Anterior cingulate cortex (tissue), 58 donors: ENCODE measurements at places on chromosomes 5 and 9.

DNA sequence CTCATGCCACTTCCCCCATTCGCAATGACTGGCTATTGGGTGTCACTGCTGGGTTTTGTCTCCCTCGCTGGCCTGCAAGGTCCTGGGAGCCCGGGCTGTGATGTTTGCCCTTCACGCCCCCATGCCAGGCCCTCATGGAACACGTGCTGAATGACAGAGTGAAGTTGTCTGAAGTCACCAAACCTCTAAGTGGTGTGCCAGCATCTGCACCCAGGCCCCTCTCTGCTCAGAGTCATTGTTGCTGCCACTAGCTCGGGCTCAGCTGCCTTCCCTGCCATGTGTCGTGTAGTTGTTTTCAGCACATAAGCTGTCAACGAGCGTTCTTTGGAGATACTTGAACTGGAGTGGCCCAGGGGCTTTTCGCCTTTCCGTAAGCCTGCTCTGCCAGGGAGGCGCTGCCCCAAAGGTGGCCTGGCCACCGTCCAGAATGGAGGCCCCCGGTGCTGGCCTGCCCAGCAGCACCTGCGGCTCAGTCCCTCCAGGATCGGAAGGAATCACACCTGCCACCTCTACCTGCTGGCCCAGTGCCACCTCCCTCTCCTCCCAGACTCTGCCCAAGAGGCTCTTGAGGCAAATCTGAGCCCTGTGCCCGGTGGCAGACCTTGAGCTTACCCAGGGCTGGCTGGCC is 250.1 kb downstream of the PBX3 start:
- no peak for DNase-seq

- no peak for DNase-seq
Observed at GRCh38 chr9:69822116-69822750, 1.6 kb downstream of the CFAP95 start.

- DNase-seq = no peak
Observed at GRCh38 chr5:175752826-175753535, 95.1 kb downstream of the HRH2 start.

GRCh38 chr9:126915281-126915816 is 767 bp downstream of the RALGPS1 start:
- no peak for DNase-seq

GRCh38 chr5:43661102-43661501 is 58.1 kb downstream of the NNT start:
- DNase-seq = no peak

GRCh38 chr5:99998319-99998718 is 536.9 kb upstream of the FAM174A start:
- DNase-seq = no peak

- no peak for DNase-seq
Observed at GRCh38 chr5:82522897-82523296, 244.7 kb upstream of the RPS23 start.

- DNase-seq = no peak
Observed at GRCh38 chr9:92727716-92728700, 36.6 kb downstream of the BICD2 start.

DNA sequence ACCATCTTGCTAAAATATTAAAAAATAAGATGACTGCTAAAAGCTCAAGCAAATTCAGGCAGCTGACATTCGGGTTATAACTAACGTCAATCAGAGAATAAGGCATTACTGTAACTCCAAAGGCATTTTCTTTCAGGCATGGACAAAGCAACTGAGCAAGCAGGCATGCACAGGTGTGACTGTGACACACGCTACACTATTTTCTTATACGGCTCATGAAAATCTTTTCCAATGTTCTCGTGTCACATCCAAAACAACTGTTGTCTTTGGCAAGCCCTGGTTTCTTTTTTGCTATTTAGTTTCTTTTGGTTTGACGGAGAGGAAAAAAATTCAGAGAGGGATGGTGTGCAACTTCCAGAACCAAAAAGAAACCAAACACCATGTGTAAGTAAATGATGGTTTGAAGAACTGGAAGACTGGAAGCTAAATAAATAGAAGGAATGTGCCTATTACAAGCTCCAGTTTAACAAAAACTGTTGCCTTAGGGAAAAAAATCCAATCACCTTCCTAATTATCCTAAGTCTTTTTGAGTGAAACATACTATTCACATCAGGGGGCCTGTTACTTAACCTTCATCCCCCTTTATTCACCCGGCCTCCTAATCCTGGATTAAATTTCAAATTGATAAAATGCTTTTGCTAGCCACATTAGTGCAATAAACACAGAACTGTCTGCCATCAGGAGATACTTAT is 277.6 kb downstream of the PSAT1 start:
- DNase-seq = no peak
